ENCODE measurements at places on chromosomes 3 and 15. TPM values are rescaled to one million over a fixed set of nuclear protein-coding genes. Genes with fewer than 3 reads are reported as not detected.

The GPR87 gene
- not detected for total RNA-seq

The GREM1 gene
- total RNA-seq, result 0.12 TPM

The CHL1 gene
- total RNA-seq, result 2.2 TPM

The PLCB2 gene
- total RNA-seq, result 4.4 TPM

The NR2E3 gene
- 1.1 TPM for total RNA-seq

The MOBP gene
- total RNA-seq, result 7.1 TPM

The RAD51 gene
- total RNA-seq, result 34.1 TPM

DNA sequence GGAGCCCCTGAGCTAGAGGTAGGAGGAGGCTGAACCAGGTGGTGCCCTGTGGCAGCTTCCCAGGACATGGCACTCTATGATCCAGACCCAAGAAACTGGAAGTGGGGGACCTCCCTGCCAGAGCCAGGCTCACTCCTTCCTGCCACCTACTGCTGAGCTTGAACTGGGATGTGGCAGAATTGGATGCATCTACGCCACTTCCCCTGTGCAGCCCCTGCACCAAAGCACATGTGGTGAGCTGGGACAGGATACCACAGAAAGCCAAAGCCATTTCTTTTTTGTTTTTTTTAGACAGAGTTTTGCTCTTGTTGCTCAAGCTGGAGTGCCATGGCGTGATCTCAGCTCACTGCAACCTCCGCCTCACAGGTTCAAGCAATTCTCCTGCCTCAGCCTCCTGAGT lies 518.0 kb upstream of the PPP2R3A start:
- H3K27ac ChIP-seq, result no peak overlapping the region
- peaks cover 28% of the 10 kb centered on the region for H3K27me3 ChIP-seq
- H3K4me3 ChIP-seq, result no peak overlapping the region

DNA sequence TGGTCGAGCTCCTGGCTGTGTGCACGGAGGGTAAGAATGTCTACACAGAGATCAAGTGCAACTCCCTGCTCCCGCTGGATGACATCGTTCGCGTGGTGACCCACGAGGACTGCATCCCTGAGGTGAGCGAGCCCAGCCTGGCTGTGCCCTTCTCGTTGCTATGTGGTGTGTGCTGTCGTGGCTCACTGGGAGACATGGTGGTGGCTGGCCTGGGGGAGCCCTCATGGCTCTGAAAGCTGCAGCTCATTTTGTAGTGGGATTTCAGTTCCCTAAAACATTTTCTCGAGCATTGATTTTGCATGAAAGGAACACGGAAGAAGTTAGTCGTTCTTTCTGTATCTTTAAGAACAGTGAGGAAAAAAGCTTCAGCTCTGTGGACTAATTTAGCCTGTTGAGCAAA lies 200.5 kb downstream of the ITPR1 start:
- no peak overlapping the region for H3K27ac ChIP-seq
- peak; percentile 43 for DNase-seq
- no peak overlapping the region for H3K4me3 ChIP-seq
- no peaks in the 10 kb centered on the region for H3K36me3 ChIP-seq

DNA sequence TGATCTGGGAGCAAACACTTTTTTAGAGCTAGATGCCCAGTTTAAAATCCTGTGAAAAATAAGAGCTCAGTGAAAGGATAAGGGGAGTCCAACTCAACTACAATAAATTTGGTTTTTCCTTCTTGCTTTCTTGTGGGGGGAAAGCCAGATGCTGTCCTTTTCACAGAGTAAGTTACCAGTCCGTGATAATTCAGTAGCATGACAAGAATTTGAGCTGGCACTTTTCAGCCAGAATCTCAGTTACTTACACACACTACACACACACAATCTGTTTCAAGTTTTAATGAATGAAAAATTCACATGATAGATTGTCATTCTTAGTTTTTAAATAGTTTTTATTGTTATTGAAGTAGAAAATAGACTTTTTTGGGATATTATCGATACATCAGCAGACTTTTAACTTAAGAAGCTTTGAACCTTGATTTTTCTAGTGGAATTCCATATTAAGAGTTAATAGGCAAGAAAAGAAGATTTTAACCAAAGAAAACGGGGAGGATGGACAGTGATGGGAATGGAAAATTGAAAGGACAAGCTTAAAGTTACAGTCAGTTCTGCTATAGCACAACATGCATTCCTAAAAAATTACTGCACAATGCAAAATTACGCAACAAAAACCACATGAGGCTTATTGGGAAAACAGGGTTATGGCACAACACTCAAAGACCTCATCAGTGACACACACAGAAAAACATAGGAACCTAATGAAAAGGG lies 47.0 kb downstream of the PSMD6 start:
- no peak for DNase-seq
- no peaks in the 10 kb centered on the region for H3K27me3 ChIP-seq
- H3K36me3 ChIP-seq, result peaks cover 44% of the 10 kb centered on the region
- H3K27ac ChIP-seq, result peak overlapping the region; percentile 13
- no peak overlapping the region for H3K4me3 ChIP-seq

- no peak overlapping the region for H3K27ac ChIP-seq
- DNase-seq, result no peak
- no peaks in the 10 kb centered on the region for H3K36me3 ChIP-seq
- peaks cover 73% of the 10 kb centered on the region for H3K27me3 ChIP-seq
These were observed 103.8 kb upstream of the KLF13 start for GRCh38 chr15:31222773-31223341.

DNA sequence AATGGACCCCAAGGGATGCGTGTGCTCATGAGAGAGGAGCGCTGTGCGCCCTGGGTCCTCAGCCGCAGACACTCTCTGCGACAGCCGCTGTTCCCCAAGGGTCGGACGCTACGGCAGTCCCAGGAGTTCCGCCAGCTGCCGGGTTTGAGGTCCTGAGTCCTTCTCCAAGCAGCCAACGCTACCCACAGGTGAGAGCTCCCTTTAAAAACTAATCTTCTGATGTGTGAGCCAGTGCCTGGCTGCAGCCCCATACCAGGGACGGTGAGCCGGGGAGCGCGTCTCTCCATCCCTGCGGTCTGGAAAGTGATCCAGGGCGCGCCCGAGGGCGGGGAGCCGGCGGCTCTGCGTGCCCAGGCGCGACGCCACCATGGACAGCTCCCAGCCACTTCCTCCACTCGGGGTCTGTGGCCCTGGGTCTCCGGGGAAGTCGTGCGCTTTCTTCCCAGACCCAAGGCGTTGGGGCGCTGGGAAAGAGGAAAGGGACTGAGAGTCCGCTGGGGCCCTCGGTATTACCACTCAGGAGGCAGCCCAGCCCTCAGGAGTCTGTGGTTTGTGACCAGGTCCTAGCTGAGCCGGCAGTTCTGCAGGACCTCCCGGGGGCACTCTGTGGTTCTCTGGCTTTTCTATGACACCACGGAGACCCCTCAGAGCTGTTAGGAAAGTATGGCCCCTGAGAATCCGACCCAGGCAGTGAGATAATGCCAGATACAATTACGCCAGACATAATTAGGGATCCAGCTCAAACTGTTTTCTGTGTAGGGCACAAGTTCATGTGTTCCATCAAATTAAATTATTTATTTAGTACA lies 1.4 kb downstream of the CEMIP start:
- H3K4me1 ChIP-seq, result no peaks in the 10 kb centered on the region
- H3K27ac ChIP-seq, result no peak overlapping the region
- peak overlapping the region; percentile 69 for H3K4me3 ChIP-seq
- no peaks in the 10 kb centered on the region for H3K36me3 ChIP-seq
- peaks cover 80% of the 10 kb centered on the region for H3K27me3 ChIP-seq

DNA sequence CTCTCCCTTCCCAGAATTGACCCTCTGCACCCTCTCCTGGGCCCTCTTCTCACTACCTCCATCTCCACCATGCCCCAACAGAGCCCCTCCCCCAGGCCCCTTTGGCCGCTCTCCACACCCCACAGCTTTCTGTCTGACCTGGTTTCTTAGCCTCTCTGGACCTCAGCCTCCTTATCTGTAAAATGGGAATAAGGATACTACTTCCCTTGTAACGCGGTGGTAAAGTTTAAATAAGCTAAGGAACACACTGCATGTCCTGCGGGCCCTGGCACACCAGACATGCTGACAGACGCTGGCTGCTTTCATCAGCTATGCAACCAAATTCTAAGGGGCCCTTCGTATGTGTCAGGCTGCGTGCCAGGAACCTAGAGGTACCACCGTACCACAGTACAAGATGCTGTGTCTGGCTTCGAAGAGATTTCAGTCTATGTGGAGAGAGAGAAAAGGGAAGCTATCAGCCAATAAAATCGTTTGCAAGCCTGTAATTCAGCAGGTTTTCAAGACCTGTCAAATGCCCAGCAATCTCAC lies 777 bp upstream of the SLC51A start:
- DNase-seq, result no peak
- H3K27ac ChIP-seq, result no peak overlapping the region
- H3K27me3 ChIP-seq, result no peaks in the 10 kb centered on the region
- peaks cover 6% of the 10 kb centered on the region for H3K4me1 ChIP-seq
- no peaks in the 10 kb centered on the region for H3K36me3 ChIP-seq

GRCh38 chr15:85840079-85840801 lies 45.5 kb upstream of the KLHL25 start:
- peaks cover 14% of the 10 kb centered on the region for H3K4me1 ChIP-seq
- no peaks in the 10 kb centered on the region for H3K27me3 ChIP-seq
- H3K36me3 ChIP-seq, result no peaks in the 10 kb centered on the region
- H3K27ac ChIP-seq, result no peak overlapping the region
- DNase-seq, result peak; percentile 97

GRCh38 chr15:59222906-59223550 lies 16.4 kb downstream of the LDHAL6B start:
- H3K4me1 ChIP-seq, result no peaks in the 10 kb centered on the region
- H3K36me3 ChIP-seq, result peaks cover 11% of the 10 kb centered on the region
- no peaks in the 10 kb centered on the region for H3K27me3 ChIP-seq
- no peak overlapping the region for H3K4me3 ChIP-seq
- DNase-seq, result no peak
- no peak overlapping the region for H3K27ac ChIP-seq

GRCh38 chr3:22319446-22319845 lies 568.4 kb upstream of the ZNF385D start:
- H3K27ac ChIP-seq, result no peak overlapping the region
- no peaks in the 10 kb centered on the region for H3K27me3 ChIP-seq
- H3K4me3 ChIP-seq, result no peak overlapping the region
- no peaks in the 10 kb centered on the region for H3K4me1 ChIP-seq
- DNase-seq, result no peak
- no peaks in the 10 kb centered on the region for H3K36me3 ChIP-seq

- no peak overlapping the region for H3K27ac ChIP-seq
- no peak overlapping the region for H3K4me3 ChIP-seq
- no peaks in the 10 kb centered on the region for H3K36me3 ChIP-seq
- H3K4me1 ChIP-seq, result no peaks in the 10 kb centered on the region
These were observed 32.8 kb downstream of the MYH15 start for GRCh38 chr3:108477511-108478147.

GRCh38 chr3:50487181-50487580 lies 16.3 kb downstream of the CACNA2D2 start:
- no peaks in the 10 kb centered on the region for H3K27me3 ChIP-seq
- H3K36me3 ChIP-seq, result no peaks in the 10 kb centered on the region
- H3K4me1 ChIP-seq, result peaks cover 6% of the 10 kb centered on the region
- H3K27ac ChIP-seq, result no peak overlapping the region

- no peaks in the 10 kb centered on the region for H3K4me1 ChIP-seq
- no peaks in the 10 kb centered on the region for H3K27me3 ChIP-seq
- no peak overlapping the region for H3K27ac ChIP-seq
- DNase-seq, result no peak
These were observed 14.3 kb downstream of the ARL8B start for GRCh38 chr3:5136211-5136918.

GRCh38 chr3:37855363-37855970 lies 6.2 kb upstream of the CTDSPL start:
- H3K36me3 ChIP-seq, result no peaks in the 10 kb centered on the region
- no peaks in the 10 kb centered on the region for H3K4me1 ChIP-seq
- no peak overlapping the region for H3K4me3 ChIP-seq
- DNase-seq, result peak; percentile 96
- no peaks in the 10 kb centered on the region for H3K27me3 ChIP-seq

DNA sequence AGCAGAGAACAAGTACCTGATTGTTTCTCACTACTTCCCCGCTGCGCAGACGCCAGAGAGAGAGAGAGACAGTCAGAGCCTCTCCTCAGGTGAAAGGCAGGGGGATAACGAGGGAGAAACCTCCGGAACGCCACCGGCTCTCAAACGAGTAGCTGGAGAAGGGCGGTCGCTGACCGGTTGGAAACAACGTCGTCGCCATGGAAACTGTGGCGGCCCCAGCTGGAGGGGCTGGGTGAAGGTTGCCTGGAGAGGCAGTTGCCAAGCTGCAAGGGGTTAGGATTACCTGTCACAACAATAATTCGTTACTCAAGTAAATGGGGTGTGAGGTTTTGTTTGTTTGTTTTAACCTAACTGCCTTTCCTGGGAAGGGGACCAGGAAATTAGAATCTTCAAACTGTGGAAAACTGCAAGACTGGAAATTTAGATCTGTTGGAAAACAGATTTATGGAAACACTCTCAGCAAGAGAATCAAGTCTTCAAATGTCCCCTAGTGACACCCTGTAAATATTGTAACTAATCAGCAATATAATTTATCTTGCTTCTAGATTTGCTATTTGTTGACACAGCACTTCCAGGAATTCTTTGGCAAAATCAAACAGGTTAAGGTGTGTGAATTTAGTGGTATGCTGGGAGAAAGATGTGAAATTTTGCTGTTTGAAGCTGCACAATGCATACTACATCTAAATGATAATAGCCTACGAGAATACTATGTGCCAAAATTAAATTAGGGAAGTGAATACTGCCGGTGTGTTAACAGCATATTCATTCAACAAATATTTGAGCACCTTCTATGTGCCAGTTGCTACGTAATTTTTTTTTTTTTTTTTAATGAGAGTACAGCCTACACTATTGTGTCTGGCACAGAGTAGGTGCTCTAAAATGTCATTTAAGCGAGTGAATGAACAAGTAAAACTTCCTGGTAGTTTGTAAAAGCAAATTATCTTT lies at the start of gene DNAH12:
TSS of gene DNAH12 (minus strand) at position 164 of the 945 bp plus-strand sequence. CDS start 1,474 bp downstream, outside the sequence.
- peak within 1 kb of the TSS; percentile 73 for H3K4me3 ChIP-seq
- peaks cover 17% of the 10 kb centered on the region for H3K27me3 ChIP-seq
- H3K4me1 ChIP-seq, result no peaks in the 10 kb centered on the region

DNA sequence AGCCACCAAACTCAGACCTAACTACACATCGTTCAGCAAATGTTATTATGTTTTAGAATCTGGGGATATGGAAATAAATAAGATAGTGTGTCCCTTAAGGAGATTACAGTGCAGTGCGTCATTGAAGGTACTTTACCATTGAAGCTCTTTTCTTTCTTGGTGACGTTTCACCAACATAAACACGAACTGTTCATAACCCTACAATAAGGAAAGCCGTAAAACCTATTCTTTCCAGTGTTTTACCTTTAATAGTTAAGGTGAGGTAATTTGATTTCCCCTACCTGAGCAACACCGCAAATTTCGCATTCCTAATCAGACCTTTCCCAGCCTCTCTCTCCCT lies 826 bp downstream of the CCDC66 start:
- H3K4me1 ChIP-seq, result no peaks in the 10 kb centered on the region
- H3K4me3 ChIP-seq, result peak overlapping the region; percentile 97
- H3K27me3 ChIP-seq, result no peaks in the 10 kb centered on the region
- peaks cover 28% of the 10 kb centered on the region for H3K36me3 ChIP-seq
